ENCODE measurements at places on chromosomes 3 and 15.

- H3K4me3 ChIP-seq: no peak overlapping the region
- H3K27ac ChIP-seq: peak overlapping the region; percentile 88
- no peaks in the 10 kb centered on the region for H3K27me3 ChIP-seq
Observed at GRCh38 chr15:80526556-80527340, 122.6 kb downstream of the ARNT2 start.

DNA sequence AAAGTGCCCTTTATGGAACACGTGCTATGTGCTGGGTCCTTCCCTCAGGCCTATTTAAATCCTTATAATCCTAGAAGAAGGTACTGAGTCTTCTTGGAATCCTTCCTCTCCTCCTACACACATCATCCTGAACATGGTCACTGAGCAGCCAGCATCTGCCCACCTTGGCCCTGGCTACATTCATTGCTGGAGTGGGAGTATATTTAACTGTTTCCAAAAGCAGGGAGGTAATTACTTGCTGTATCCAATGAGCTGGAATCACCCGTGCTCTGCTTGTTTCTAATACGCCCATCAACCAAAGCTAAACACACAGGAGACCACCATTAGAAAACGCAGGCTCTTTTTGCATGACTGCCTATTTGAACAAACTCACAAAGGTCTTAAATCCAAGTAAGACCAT is 122.2 kb downstream of the RORA start:
- H3K36me3 ChIP-seq: no peaks in the 10 kb centered on the region
- H3K4me3 ChIP-seq: no peak overlapping the region
- H3K27me3 ChIP-seq: no peaks in the 10 kb centered on the region
- H3K27ac ChIP-seq: no peak overlapping the region
- DNase-seq: no peak

- H3K36me3 ChIP-seq: peaks cover 51% of the 10 kb centered on the region
- no peak overlapping the region for H3K27ac ChIP-seq
- H3K4me1 ChIP-seq: peaks cover 14% of the 10 kb centered on the region
- DNase-seq: no peak
Observed at GRCh38 chr3:197874653-197875052, 75.3 kb upstream of the RPL35A start.

DNA sequence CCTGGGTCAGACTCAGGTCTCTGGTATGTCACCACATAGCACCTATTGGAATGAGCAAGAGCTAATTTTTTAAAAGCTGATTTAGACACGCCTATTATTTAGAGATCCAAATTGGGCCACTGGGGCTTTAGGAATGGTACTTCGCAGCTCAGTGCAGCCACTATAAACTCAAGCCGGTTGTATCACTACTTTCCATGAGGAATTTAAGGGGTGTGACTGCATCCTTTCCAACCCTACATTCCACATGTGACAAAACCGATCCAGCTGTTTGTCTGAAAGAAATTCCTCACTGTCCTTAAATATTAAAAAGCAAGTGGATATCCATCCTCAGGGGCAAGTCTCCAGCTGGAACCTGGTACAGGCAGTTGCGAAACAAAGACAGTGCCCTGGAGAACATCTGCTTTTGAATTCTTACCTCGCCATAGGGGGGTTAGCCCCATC is 12.8 kb downstream of the VGLL3 start:
- H3K27me3 ChIP-seq: no peaks in the 10 kb centered on the region
- H3K27ac ChIP-seq: peak overlapping the region; percentile 41
- DNase-seq: no peak
- H3K4me1 ChIP-seq: peaks cover 54% of the 10 kb centered on the region
- H3K36me3 ChIP-seq: peaks cover 62% of the 10 kb centered on the region
- H3K4me3 ChIP-seq: no peak overlapping the region

DNA sequence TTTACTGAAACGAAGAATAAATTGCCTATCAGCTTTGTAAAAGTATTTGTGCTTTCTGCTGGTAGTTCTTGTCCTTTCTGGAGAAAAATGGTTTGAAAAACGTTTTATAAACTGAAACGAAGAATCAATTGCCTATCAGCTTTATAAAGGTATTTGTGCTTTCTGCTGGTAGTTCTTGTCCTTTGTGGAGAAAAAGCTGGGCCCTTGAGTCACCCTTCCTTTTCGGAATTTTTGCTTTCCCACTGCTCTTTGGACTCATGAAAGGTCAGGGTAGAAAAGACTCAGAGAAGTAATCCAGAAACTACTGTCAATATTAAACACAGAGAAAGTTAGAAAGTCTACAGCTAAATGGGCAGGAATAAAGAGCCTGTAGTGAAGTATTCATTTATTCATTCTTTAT is 72.8 kb downstream of the EOMES start:
- H3K4me3 ChIP-seq: no peak overlapping the region
- H3K36me3 ChIP-seq: no peaks in the 10 kb centered on the region
- peaks cover 4% of the 10 kb centered on the region for H3K4me1 ChIP-seq

DNA sequence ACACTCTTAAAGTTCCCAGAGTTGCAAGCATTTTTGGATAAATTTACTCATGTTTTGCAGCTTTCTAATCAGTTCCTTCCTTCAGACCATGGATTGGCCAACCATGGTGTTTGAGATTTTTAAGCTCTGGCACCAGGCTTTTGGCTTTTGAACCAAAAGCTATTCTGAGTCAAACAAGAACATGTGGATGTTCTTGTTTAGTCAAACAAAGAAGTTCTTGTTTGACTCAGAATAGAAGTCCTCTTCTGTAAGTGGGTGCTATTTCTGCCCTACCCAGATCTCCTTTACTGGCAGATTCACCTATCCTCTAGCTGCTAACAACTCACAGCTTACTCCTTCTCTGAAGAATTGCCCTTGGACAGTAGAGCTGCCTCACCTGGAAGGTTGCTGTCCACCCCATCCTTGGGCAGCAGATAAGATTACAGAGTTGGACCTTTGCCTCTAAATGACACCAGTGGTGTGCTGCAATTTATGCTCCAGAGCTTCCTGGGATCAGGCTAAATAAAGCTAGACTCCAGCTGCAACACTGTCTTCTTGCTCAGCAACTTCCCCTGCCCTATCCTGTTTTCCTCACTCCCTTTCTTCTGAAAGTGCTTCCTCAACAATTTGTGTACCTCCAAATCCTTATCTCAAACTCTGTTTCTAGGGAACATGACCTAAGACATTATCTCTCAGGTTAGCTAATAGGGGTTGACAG is 65.6 kb downstream of the COL6A6 start:
- H3K4me1 ChIP-seq: no peaks in the 10 kb centered on the region
- no peak for DNase-seq
- H3K27ac ChIP-seq: no peak overlapping the region
- H3K36me3 ChIP-seq: no peaks in the 10 kb centered on the region

- no peak overlapping the region for H3K4me3 ChIP-seq
- H3K27ac ChIP-seq: no peak overlapping the region
- peaks cover 9% of the 10 kb centered on the region for H3K4me1 ChIP-seq
- DNase-seq: no peak
- H3K36me3 ChIP-seq: no peaks in the 10 kb centered on the region
Observed at GRCh38 chr3:15380980-15381890, 46.1 kb downstream of the METTL6 start.

GRCh38 chr15:40881351-40881750 is 7.3 kb upstream of the RHOV start:
- H3K4me1 ChIP-seq: no peaks in the 10 kb centered on the region
- DNase-seq: no peak
- H3K4me3 ChIP-seq: no peak overlapping the region
- H3K36me3 ChIP-seq: no peaks in the 10 kb centered on the region

- H3K27me3 ChIP-seq: no peaks in the 10 kb centered on the region
- H3K36me3 ChIP-seq: no peaks in the 10 kb centered on the region
- H3K27ac ChIP-seq: no peak overlapping the region
- no peak overlapping the region for H3K4me3 ChIP-seq
Observed at GRCh38 chr3:125257536-125257935, 45.0 kb upstream of the SLC12A8 start.

DNA sequence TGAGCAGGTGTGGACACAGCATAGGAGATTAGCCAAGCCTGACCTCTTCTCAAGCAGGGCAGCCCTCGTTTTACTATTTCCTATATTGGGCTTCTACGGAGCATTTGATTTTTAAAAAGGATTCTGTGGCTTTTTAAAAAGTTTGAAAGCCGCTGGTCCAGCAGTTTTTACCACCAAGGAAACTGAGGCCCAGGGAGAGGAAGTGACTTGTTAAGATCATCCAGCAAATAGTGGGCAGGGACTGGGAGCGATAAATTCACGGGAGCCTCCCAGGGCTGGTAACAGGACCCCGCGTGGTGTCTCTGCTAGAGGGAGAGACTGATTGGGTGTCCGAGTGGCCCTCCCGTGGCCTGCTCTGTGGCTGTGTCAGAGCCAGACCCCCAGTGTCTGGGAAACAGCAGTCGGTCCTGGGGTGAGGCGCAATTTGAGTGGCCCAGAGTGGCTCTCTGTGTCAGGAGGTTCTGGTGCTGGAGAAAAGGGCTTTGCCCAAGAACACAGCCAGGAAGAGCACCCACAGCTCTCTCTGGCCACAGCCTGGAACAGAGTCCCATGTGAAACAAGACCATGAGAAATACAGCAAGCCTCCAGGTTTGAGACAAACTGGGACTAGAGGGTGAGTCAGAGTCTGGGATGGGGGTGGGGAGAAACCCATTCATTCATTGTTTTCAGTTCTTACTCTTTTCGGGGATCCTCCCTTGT is 4.2 kb downstream of the FURIN start:
- H3K4me1 ChIP-seq: peaks cover 48% of the 10 kb centered on the region
- peak; percentile 98 for DNase-seq
- H3K27ac ChIP-seq: peak overlapping the region; percentile 88
- H3K4me3 ChIP-seq: peak overlapping the region; percentile 80
- no peaks in the 10 kb centered on the region for H3K27me3 ChIP-seq

All from osteoblast (primary cell).